Gastroesophageal sphincter (tissue), 4 donors: ENCODE measurements at places on chromosomes 12 and 14. TPM values are rescaled to one million over a fixed set of nuclear protein-coding genes. Genes with fewer than 3 reads are reported as not detected.

The GALNT8 gene
- total RNA-seq = 1.7 TPM

The NAV3 gene
- 6.7 TPM for total RNA-seq

The FIGNL2 gene
- 0.16 TPM for total RNA-seq

The TIGAR gene
- 10.4 TPM for total RNA-seq

The ASPG gene
- total RNA-seq = not detected

The ESR2 gene
- not detected for total RNA-seq
